Activated CD4-positive, alpha-beta T cell treated with anti-CD3 and anti-CD28 coated beads, Interleukin-2, amount 50 U/mL, for 24 hours (primary cell): ENCODE measurements at places on chromosomes 12 and 14.

GRCh38 chr12:75974323-75975187, 57.0 kb downstream of the PHLDA1 start:
- DNase-seq, result no peak

GRCh38 chr14:89787525-89787924, 167.0 kb downstream of the EFCAB11 start:
- no peak for DNase-seq

DNA sequence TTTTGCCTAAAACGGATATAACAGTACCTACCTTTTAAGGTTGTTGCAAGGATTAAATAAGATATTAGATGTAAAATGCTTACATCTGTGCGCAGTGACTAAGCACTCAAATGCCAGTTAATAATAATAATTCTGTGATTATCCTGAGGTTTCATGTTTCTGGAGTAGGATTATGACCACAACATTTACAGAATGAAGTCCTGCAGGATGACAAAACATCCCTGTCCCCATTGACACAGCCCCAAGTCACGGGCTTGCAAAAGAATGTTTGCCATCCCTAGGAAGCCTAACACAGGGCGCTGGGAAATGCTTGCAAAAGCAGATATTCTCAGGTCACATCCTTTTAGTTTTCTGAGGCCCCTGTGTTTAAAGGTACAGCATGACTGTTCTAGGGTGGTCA, 20.1 kb downstream of the SUSD6 start:
- DNase-seq, result no peak

DNA sequence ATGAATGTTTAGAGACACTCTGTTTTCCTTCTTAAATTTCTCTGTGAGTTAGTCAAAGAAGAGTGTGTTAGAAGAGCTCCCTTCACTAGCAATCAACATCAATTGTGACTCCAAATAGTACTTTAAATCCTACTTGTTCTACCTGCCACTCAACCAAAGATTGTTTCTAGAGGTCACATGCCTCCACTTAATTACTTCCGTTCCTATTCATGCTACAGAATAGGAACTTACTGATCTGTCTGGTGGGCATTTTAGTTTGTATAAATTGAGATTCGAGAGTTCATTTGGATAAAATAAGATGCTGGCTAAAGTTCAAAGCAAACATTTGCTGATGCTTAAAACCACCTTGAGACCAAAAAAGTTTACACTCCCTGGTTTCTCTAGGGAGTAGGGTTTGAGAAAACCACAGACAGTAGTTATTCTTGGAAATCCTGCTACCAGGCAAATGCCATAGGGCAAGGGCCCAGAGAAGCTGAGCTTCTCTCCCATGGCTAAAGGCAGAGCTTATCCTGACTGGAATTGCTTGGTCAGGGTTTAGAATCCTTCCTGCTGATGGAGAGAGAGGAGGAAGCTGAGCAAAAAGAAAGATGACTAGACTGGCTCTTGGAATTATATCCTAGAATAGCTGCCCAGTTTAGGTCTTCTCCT, 389.6 kb upstream of the ATP2B1 start:
- DNase-seq, result no peak

DNA sequence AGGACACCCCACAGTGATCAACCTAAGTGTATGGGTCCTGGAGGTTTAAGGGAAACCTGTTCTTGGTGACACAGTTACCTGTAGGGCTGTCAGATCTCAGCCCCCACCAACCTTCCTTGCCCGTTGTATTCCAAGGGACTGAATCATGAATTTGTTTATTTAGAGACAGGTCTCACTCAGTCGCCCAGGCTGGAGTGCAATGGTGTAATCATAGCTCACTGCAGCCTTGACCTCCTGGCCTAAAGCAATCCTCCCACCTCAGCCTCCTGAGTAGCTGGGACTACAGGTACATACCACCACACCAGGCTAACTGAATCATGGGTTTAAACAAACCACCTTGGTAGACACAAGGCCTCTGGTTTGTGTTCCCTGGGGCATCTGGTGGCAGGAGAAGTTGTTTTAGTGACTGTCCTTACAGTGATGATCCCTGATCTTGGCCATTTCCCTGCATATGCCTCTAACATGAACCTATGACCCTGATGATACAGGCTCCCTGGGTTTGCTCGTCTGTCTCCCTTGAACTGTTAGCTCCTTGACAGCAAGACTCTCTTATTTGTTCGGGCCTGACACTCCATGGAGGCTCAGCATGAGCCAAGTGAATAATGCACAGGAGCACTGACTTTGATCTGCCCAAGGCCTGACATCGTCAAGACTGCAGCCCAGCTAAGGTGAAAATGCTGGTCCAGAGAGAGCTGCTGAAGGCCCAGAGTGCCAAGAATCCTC, 47.9 kb downstream of the PITPNM2 start:
- no peak for DNase-seq

DNA sequence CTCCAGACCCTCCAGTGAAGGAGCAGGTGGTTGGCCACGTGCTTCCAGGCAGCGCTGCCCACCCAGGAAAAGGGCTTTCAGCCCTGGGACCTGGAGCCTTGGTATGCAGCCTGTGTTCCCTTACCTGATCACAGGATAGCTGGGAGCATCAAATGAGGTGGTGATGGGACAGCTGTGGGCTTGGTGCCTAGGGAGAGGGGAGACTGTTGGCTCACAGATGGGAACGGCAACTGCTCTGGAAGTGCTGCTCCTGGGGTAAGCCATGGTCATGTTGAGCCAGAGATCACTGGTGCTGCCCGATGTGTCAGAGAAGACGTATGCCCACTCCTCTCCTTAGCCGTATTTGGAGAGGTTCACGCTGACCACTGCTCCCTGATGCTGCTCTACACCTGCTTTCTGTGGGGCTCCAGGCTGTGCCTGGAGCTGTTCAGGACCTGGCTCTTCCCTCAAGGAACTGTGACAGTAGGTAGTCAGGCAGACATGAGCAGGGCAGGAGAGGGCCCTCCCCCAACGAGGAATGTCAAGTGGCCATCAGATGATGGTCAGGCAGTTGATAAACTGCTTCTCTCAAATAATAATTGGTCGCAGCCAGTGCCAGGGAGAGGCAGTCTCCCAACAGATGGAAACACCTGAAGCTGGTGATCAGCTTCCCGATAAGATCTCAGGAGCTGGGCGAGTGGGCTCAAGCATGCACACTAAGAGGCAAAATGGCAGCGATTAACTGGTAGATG, 2.8 kb upstream of the CYP46A1 start:
- no peak for DNase-seq

DNA sequence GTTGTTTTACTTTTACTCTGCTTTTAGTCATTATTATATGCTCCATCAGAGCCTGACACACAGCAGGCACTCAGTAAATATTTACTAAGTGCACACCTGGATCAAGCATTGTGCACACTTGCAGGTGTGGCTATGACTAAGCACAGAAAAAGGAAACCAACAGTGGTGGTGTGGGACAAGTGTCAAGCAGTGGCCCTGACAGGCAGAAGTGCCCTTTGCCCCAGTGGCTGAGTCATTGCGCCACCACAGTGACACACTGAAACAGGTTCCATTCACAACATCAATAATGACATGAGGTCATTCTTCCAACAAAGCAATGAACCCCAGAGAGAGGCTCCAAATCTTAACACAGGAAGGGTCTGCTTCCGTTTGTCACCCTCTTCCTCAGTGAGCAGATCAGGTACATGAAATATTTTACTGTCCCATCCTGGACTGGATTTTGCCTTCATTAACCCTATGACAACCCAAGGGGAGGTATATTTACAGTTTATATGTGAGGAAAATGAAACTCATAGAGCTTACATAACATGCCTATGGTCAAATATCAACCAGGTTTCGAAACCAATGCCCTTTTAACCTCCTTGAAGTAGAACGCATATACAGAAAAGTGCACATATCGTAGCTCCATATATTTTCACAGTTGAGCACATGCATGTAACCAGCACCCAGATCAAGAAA, 82.6 kb upstream of the GTF2A1 start:
- DNase-seq, result no peak

- DNase-seq, result no peak
These were observed 152.4 kb upstream of the PWP1 start for GRCh38 chr12:107533218-107533617.

GRCh38 chr12:106717673-106718072, 56.8 kb upstream of the RIC8B start:
- DNase-seq, result no peak

DNA sequence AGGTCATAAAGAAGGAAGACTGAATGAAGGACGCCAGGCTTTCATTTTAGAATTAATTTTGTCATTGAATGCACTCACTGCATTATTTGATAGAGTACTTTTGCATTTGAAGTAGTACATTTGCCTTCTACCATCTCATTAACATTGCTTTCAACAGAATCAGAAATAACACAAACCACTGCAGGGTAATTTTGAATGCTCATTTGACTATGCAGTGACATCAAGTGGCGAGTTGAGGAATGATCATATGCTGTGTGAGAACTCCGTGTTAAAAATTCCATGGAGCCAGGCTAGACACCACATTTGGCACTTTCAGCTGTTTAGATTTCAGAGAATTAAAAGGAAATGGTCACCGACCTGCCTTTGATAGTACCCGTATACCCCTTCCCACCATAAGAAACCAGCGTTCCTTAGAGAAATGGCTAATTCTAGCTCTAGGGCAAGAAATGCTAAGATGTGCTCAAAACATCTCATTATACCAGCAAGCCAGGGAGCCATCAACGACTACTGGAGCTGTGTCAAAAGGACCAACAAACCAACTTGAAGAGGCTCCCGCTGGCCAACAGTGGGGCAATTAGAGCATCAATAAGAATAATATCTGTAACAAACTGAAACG, 16.5 kb downstream of the HEBP1 start:
- no peak for DNase-seq

DNA sequence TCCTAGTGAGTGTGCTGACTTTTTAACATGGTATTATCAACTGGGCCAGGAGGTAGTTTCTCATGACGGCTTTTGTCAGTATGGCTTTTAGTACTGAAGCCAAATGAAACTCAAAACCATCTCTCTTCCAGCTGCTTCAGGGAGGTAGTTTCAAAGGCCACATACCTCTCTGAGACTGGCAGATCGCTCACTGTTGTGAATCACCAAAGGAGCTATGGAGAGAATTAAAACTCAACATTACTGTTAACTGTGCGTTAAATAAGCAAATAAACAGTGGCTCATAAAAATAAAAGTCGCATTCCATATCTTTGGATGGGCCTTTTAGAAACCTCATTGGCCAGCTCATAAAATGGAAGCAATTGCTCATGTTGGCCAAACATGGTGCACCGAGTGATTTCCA, 141.1 kb downstream of the HMGA2 start:
- no peak for DNase-seq

DNA sequence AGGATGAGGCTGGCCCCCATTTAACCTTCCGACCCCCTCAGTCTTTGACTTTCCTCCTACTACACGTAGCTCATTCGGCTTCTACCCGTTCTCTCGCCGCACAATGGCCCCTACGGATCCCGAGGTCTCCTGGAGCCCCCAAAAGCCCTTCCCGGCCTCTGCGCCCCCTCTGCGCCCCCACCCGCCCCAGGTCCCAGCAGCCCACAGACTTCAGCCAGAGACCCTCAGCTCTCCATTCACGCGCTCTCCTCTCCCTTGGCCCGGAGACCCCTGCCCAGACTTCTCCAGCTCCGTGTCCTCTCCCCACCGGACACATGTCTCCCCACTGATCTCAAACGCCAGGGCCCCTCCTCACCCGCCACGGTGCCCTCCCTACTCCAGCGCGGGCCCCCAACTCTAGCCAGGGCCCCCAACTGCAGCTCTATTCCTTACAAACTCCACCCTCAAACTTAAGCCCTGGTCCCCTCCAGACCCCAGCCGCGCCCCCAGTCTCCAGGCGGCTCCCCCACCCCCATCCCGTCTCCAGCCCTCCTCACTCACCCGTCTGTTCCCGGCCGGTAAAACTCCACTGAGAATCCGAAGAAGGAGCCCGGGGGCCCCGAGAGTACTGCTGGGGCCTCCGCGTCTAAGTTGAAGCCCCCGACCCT, 502 bp downstream of the ITGA5 start:
- no peak for DNase-seq

DNA sequence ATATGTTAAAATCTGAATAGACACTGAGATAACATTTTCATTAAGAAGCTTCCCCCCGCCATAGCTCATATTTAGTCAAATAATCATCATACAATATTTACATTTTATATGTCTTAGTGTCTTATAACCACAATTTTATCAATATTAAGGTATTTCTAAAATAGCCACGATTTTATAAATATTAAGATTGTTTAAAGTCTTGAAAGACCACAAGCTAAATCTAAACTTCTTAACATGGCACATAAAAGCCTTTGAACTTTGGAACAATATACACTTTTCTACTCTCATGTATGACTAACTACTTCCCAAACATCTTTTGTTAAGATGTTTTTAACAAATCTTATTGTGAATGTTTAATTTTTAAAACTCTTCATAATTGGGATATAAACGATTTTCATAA, 6.5 kb downstream of the USP44 start:
- DNase-seq, result no peak

GRCh38 chr12:63042646-63043045, 107.7 kb upstream of the PPM1H start:
- no peak for DNase-seq

GRCh38 chr12:68440068-68440581, 108.0 kb upstream of the MDM1 start:
- no peak for DNase-seq

DNA sequence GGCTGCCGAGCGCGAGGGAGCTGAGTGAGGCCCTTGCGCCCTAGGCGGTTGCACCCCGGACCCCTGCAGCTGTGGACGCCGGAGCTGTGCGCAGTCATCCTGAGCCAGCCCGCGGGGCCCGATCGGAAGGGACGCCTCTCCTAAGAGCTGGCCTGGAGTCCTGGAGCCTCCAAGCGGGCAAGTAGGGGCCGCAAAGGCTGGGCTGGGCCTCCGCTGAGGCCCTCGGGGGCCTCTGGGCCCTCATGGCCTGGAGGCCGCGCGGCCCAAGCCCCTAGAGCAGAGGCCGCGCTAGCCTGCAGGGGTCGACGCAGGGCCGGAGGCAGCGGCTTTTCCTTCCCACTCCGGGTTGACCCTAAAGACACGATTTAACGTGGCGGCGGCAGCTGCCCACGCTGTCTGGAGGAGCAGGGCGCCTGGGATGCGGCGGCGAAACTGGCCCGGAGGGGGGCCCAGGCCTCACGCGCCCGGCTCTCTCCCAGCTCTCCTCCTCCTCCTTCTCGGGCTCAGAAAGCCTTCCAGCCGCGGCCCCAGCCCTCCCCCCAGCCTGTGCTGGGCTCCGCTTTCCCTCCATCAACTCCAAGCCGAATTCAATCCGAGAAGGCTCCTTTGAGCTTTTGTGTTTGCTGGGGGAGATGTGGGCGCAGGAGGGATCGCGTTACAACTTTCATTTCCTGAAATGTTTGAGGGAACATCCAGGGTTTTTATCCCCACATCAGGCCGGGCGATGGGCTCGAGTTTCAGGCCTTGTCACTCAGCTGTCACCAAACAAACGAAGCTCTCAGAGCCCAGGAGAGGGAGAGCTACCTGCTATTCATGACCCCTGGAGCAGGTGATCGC, 11.6 kb downstream of the SIX1 start:
- DNase-seq, result no peak

DNA sequence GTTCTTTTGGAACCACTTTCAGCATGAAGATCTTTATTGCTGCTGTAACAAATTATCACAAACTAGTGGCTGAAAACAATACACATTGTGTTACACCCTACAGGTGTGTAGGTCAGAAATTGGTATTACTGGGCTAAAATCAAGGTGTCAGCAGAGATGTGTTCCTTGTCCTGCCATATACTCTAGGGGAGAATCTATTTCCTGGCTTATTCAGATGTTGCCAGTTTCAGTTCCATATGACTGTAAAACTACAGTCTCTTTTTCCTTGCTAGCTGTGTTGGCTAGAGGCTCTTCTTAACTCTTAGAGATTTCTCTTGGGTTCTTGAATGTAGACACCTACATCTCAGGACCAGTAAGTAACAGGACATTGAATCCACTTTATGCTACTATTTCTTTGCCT, 215.6 kb upstream of the PPFIA2 start:
- no peak for DNase-seq
